MM.1S (cell line): ENCODE measurements at places on chromosomes 5 and 9.

DNA sequence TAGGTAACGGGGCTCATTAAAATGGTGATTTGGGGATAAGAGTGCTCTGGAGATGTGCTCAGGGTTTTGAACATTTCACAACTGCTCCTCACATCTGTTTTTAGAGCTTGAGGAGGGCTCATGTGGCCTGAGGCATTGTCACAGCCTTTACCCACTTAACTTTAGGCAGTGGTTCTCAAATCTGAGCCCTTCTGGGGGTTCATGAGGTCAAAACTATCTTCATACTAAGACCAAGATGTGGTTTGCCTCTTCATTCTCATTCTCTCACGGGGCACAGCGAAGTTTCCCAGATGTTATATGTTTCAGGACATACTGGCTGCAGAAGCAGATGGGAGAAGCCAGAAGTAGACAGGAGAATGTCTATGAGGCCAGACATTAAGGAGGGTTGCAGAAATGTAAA, 38.4 kb downstream of the STXBP1 start:
- DNase-seq: no peak

- no peak for DNase-seq
These were observed 535.3 kb downstream of the EFNA5 start for GRCh38 chr5:107135391-107135790.

DNA sequence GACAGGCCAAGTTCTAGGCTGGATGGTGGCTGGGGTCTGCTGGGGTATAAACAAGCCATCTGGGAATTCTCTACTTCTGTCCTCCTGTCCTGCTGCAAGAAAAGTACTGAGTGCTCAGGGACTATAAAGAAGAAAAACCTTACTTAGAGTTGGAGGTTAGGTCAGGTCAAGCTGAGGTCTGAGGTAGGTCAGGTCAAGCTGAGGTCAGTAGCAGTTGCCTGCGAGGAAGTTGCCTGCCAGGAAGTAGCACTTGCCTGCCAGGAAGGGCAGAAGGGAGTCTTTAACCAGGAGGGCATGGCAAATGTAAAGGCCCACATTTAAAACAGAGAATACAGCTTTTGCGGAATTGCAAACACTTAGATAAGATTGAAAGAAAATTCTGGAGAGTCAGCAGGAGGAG, 51.3 kb upstream of the PRLR start:
- DNase-seq: no peak

GRCh38 chr9:110579034-110579861, at the start of gene SVEP1:
TSS of gene SVEP1 (minus strand) at chr9:110579741. CDS start at chr9:110579543, 198 bp downstream.
- DNase-seq: no peak

GRCh38 chr9:86547571-86547970, 193.4 kb upstream of the TUT7 start:
- no peak for DNase-seq

DNA sequence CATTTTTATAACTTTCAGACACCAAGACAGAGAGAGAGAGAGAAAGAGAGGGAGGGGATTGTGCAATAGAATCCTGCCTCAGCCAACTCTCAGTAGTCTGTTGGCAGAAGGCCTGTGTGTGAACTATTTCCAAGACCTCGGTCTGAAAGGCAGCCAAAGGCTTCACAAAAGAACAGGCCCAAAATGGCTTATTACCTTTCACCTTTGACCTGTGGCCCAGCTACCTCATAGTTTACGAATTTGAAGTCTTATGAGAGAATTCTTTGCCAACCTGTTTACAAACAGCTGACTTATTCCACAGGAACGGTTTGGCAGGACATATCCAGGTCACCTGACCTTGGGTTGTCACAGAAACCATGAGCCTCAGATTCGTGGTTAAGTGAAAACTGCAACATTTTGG, 48.6 kb downstream of the NR2F1-AS1 start:
- DNase-seq: no peak
